ENCODE measurements at places on chromosomes 16 and 17.

DNA sequence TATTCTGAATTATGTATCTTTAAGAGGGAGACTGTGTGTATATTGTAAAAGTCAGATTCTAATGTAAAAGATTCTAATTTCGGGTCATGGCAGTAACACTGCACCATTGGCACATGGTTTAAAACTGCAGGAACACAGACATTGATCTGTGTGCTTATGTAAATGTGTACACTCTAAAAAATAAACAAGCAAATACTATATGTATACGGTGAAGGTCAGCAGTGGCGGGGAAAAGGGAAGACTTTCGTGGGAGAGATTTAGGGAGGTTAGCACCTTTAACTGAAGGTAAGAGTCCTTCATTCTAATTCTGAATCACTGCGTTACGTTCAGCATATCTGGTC, 157.8 kb upstream of the FAM20A start:
- DNase-seq, result no peak

- peak; percentile 86 for DNase-seq
These were observed 16.6 kb downstream of the COPRS start for GRCh38 chr17:31842195-31843069.

- DNase-seq, result no peak
These were observed 899 bp downstream of the ACE start for GRCh38 chr17:63477480-63478440.

DNA sequence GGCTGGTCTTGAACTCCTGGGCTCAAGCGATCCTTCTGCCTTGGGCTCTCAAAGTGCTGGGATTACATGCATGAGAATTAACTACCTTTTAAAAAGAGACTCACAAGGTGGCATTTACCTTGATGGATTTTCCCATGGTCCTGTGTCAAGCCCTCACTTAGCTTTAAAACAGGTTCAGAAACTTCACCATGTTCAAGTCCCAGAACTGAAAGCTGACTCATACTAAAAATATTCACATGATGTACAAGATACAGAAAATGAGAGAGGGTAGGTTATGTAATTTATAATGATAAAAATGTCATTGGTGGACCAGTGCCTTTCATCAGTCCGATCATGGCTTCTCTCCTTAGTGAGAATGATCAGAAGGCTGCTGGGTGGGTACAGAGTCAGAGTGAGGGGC, 4.3 kb upstream of the AKAP1 start:
- DNase-seq, result no peak

- peak; percentile 66 for DNase-seq
These were observed 384.3 kb upstream of the PSMD7 start for GRCh38 chr16:73912281-73912680.

DNA sequence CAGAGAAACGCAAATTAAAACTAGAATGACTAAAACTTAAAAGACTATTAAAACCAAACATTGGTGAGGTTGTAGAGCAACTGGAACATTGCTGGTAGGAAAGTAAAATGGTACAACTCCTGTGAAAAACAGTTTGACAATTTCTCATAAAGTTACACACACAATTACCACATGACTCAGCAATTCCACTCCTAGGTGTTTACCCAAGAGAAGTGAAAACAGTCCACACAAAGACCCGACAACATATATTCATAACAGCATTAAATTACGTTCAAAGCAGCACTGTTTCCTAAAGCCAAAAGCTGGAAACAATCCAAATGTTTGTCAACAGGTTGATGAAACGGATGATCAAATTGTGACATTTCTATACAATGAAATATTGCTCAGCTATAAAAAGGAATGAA, 26.5 kb upstream of the ALOX12 start:
- DNase-seq, result no peak

DNA sequence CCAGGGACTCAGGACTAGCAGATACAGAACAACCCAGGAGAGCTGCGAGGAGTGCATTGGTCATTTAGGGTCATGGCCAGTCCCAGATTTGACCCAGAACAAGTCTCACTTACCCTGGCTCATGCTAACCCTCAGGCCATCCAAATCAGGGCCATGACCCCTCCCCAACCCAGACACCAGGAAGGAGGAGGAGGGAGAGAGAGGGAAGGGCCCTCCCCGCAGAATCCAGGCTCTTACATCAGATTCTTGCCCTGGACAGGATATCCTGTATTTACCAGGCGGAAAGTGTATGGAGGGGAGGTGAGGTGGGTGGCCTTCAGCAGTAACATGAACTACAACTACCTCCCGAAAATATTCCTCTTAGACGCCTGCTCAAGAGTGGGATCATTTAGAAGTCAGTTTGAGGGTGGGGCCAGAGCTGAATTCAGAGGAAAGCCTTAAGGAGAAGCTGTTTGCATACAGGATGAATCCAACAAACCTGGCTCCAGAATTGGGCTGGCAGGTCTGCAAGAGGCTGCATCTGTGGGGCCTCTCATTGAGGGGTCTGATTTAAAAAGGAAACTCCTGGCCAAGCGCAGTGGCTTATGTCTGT, 2.1 kb downstream of the VAT1 start:
- peak; percentile 50 for DNase-seq

- DNase-seq, result no peak
These were observed 79.3 kb downstream of the MRC2 start for GRCh38 chr17:62706598-62707424.

DNA sequence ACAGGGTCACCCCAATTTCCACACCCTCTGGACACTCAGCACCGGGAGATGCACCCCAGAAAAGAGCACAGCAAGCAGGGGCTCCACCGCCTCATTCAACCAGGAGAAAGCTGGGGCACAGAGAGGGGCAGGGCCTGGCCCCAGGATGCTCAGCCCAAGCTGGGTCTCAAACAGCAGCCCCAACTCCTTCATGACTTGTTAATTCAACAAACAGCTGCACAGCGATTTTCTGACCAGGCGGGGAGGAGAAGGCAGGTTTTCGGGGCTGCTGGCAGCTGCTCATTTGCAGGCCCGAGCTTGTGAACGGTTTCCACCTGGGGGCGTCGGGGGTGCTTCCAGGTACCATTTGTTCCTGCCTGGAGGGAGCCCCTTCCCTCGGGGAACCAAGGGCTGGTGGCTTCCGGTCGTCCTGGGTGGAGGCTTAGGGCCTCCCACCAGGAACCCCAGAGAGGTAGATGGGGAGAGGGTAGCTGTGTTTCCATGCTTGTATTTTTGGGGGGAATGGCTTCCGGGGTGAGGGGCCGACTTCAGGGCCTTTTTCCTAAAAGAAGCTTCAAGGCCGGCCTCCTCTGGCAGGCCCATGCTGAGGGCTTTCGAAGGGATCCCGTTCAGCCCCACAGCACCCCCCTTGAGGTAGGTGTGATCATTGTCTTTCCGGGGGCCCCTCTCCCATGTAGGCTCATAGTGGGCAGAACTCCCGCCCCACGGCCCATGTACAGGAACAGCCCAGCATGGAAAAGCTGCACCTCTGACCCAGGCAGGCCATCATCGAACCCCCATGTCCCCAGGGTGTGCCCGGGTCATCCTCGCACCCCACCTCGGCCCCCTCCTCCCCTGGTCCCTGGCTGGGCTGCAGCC, 191.6 kb upstream of the GSE1 start:
- DNase-seq, result no peak

DNA sequence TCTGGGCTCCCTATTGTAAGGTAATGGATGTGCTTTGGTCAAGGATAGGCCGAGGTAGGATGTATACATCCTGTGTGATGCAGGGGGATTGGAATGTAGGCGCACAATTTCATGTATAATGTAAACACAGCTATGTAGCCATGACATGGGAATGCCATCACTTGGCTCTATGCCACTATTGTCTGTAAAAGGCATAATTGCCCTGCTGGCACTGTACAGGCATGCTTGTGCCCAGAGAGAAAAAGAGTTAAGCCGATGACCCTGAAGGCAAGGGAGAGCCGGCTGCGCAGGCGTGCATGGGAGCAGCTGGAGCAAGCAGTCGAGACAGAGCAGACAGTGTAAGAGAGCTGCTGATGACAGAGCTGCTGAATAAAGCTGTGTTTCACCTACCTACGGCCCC, 212.5 kb upstream of the CPHXL start:
- no peak for DNase-seq

GRCh38 chr17:47280072-47280811, 26.6 kb downstream of the ITGB3 start:
- no peak for DNase-seq

DNA sequence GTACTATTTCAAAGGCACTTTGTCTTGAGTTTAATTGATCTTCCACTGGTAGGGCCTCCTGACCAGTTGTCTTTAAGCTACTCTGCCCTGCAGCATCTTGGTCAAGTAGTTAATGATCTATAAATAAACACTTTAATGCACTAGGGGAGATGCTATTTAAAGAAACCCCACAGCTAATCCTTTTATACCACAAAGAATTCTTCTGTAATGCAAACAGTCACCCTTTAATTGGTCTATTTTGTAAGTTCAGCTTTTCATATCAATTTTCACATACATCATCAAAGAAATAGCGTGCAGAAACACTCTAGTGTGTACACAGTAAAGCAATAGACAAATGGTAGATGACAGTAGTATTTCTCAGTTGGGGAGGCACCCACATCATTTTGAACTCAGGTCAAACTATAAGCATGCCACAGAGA, 70.3 kb downstream of the PMP22 start:
- DNase-seq, result no peak

DNA sequence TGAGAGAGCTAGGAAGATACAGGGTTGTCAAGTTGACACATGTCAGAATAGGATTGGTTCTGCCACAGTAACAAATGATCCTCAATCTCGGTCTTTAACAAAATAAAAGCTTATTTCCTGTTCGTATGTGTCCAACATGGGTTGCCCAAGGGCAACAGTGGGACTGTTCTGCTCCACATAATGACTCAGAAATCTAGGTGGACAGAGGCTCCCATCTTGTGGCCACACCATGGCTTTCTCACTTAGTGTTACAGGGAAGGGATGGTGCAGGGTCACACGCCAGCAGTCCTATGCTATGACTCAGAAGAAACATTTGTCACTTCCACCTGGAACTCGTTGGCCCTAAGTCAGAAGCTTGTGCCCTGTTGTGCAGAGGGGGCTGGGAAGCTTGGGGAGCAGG, 364.9 kb downstream of the SNX29 start:
- DNase-seq, result no peak
